ENCODE measurements at places on chromosomes 1 and 21.

- DNase-seq: no peak
Measured at GRCh38 chr1:242718967-242719366, 194.5 kb upstream of the PLD5 start.

GRCh38 chr1:27539901-27540861 lies 50.2 kb upstream of the WASF2 start:
- DNase-seq: no peak

- no peak for DNase-seq
Measured at GRCh38 chr1:240468656-240469055, 143.3 kb downstream of the GREM2 start.

GRCh38 chr1:31524186-31524901 lies 52.0 kb upstream of the TINAGL1 start:
- DNase-seq: no peak

- DNase-seq: no peak
Measured at GRCh38 chr21:34514576-34515115, 2.6 kb upstream of the KCNE1 start.

GRCh38 chr1:25469177-25469576 lies 38.5 kb downstream of the MACO1 start:
- DNase-seq: no peak

- DNase-seq: no peak
Measured at GRCh38 chr1:1976031-1976430, 27.6 kb downstream of the CFAP74 start.

DNA sequence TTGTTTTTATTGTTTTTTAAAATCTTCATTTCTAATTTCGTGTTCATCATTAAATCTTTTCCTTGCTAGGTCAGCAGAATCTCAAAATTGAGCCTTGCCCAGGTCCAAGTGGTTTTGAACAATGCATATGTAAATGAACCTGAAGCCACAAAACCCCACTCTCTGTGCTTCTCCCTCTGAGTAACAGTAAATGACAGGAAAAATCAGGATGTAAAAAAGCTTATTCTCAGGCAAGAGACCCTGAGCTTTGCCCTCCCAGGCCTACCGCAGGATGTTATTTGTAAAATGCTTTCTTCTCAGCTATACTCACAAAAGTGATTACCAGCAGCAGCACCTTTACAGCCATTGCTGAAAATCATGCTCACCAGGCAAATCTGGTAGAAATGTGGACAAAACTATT lies 47.6 kb downstream of the TYW3 start:
- DNase-seq: no peak

GRCh38 chr1:160975026-160975425 lies 20.4 kb upstream of the ITLN2 start:
- no peak for DNase-seq

GRCh38 chr1:145695821-145696629 lies 11.1 kb downstream of the PDZK1 start:
- no peak for DNase-seq

GRCh38 chr1:239276051-239276450 lies 110.3 kb upstream of the CHRM3 start:
- DNase-seq: no peak

DNA sequence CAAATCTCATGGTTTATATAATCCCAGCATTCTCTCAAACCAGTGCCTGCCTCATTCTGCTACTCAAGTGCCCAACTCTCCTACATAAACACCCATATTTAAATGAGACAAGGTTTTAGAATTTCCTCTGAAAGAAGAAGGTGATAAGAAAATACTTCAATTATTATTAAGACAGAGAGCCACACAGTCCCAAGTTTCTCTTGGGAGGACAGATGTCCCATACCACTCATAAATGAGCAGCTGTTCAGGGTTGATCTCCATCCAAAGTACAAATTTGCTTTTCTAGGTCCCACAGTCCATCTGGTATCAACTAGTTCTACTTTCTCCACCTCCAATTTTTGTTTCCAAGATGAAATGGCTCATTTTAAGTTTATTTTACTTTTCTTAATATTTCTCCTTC lies 11.3 kb downstream of the DCAF8 start:
- DNase-seq: no peak

GRCh38 chr21:15079269-15079668 lies 14.5 kb upstream of the NRIP1 start:
- DNase-seq: no peak

DNA sequence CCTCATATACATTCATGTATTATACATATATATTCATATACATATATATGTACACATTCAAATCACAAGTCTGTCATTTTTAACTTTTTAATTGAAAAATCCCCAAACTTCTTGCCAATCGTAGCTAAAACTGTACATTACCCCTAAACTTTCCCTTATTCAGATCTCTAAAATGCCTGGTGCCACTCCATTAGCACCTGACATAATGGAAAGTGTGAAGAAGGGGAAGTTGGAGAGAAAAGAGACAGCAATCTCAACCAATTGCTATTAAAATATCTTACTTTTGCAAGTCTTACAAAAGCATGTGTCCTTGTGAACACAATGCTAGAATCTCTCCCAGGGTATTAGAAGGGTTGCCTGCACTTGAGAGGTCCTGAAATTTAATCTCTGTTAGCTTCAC lies 22.7 kb upstream of the PRKACB start:
- no peak for DNase-seq

GRCh38 chr1:119910618-119911017 lies 14.3 kb upstream of the ADAM30 start:
- DNase-seq: no peak

DNA sequence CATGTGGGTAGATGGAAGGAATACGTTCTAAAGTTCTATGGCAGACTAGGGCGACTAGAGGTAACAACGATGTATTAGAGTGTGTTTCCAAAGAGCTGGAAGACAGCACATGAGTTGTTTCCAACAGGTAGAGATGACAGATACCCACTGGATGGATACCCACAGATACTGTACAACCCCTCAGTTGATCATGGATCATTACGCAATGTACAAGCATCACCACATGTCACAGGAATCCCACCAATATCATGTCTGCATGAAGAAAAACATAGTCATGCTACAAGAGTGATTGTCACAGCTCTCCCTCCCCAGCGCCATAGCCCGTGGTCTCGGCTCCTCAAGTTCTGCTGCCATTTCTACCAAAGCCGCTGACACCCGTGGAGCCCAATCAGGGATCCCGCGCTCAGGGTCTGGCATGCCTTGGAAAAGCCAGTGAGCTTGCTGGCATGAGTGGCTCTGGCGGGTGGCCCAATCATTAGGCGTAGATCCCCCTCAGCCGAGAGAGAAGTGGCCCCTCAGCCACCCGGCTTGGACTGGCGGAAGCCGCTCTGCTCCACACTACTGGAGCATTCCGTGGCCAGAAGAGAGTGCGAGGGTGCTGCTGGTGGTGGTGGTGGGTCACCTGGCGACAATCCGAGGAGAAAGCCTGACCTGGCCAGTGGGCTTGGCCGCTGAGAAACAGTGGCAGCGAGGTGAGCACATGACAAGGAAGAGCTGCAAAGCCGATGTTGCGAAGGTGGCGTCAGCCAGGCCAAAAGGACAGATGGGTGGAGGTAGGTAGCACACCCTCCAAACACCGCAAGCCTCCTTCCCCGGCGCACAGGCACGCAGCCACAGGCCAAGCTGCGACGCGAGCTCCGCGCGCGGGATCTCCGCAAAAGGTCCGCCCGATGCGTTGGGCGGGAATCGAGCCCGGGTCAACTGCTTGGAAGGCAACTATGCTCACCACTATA lies 65.7 kb upstream of the FCGR2A start:
- no peak for DNase-seq

GRCh38 chr1:167401260-167401873 lies 117.0 kb downstream of the CD247 start:
- peak; percentile 19 for DNase-seq

GRCh38 chr1:6131561-6131960 lies 48.6 kb downstream of the CHD5 start:
- no peak for DNase-seq

- DNase-seq: no peak
Measured at GRCh38 chr1:196655494-196655893, 3.7 kb downstream of the CFH start.

DNA sequence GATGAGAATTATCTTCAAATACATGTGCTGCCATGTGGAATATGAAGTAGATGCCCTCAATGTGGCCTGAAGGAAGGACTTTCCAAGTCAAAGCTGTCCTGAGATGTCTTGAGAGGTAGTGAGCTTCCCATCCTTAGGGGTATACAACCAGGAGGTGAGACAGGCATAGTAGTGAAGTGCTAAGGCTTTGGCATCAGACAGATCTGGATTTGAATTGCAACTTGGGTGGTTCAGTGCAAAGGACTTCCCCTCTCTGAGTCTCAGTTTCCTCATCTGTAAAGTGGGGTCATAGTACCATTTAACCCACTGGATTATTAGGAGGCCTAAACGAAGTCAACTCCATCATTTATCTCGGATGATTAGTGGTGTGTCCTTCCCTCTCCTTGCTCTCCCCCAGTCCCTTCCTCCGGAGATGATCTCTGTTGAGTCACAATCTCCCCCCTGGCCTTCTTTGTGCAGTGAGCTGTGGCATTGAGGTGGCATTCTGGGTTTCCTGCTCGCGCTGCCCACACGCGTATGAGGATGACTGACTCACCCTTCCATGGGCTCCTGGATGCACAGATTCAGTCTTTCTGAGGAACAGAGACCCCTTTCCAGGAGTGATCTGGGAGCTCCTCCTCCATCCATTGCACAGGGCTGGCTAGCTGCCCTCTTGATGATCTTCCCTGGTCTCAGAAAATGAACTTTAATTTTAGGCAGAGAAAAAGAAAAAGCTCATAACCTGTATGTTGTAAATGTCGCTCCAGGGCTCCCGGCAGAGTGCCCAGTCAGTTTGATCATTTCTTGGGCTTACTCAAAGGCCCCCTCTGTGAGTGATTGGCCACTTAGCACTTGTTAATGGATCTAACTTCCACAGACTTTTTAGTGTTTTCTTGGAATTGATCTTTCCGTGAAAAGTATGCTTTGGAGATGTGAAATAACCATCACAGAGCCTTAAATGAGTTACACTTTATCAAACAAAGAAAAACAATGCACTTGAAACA lies 354.6 kb downstream of the PTPRU start:
- DNase-seq: no peak

- DNase-seq: no peak
Measured at GRCh38 chr21:34821717-34822116, 152.9 kb downstream of the CLIC6 start.

- DNase-seq: no peak
Measured at GRCh38 chr1:152044386-152044785, 7.6 kb upstream of the S100A11 start.

DNA sequence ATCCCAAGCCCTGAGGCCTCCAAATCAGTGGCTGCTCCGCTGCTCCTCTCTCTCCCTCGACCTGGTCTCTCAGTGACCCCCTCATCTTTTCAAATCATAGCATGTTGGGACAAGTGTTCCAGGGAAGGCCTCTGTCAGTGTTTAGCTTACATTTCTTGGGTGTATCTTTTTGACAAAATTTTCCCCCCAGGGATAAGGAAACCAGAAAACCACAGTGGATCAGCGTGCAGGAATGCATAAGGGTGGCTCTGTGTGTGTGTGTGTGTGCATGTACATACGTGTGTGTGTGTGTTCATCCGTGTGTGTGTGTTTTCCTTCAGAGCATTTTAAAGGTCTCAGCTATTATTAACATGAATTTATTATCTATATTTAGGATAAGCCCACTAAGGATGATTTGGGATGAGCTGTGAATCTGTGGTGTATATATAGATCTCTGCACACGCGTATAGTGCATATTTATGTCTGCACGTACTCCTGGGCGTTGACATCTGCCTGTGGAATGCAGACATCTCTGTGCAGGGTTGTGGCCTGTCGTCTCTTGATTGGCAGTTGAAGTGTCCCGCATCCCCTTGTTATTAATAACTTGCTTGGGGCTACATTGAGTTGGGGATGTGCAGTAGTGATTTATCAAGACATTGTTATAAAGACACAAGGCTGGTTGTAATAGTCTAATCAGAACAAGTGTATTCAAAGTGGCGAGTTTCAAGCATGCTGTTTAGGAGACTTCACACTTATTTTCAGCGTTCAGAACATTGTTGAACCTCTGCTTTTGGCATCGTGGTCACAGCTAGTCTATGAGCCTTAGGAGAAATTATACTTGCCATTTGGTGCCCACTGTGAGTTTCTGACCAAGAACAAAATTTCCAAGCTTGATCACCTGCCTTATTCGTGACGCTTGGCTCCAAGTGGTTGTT lies 55.6 kb downstream of the GALNT2 start:
- DNase-seq: no peak

DNA sequence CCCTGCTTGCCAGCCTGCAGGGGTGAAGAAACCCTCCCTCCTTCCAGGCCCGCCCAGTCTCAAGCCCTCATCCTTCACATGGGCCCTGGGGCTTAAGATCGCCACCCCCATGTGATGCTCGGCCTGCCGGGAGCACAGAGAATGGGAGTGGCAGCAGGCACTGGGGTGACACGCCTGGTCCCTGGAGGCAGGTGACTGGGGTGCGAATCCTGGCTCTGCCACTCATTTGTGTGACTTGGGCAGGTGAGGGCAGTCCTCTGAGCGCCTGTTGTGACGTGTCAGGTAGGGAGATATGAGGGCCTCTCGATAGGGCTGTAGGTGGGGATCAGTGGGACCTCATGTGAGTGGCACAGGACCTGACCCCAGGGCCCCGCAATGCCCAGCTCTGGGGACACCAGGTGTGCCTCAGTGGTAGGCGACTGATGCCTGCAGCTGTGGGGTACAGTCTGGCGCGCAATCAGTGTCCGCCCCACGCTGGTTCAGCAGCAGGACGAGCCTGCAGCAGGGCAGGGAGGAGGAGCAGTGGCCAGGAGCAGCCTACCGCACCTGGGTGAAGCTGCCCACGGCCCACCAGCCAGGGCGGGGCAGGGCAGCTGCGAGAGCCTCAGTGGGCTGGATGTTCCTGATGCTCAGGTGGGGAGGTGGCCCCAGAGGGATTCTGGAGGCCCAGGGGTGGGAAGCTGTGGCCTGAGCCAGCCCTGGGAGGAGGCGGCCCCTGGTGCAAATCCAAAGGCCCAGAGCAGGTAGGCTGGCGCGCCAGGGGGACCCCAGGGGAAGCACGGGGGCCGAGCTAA lies 6.2 kb downstream of the SH2D5 start:
- DNase-seq: no peak

GRCh38 chr1:89842567-89843272 lies 21.9 kb downstream of the LRRC8D start:
- no peak for DNase-seq

GRCh38 chr1:74767490-74767889 lies 34.5 kb downstream of the TYW3 start:
- DNase-seq: no peak

GRCh38 chr1:111476761-111477309 lies 3.1 kb downstream of the C1orf162 start:
- no peak for DNase-seq

GRCh38 chr1:7770669-7770996 lies 463 bp upstream of the VAMP3 start:
- no peak for DNase-seq

All from stimulated activated CD8-positive, alpha-beta memory T cell treated with anti-CD3 and anti-CD28 coated beads, Interleukin-15, amount 100 ng/mL, for 4 hours (primary cell).